ENCODE measurements at places on chromosomes 5 and 9.

DNA sequence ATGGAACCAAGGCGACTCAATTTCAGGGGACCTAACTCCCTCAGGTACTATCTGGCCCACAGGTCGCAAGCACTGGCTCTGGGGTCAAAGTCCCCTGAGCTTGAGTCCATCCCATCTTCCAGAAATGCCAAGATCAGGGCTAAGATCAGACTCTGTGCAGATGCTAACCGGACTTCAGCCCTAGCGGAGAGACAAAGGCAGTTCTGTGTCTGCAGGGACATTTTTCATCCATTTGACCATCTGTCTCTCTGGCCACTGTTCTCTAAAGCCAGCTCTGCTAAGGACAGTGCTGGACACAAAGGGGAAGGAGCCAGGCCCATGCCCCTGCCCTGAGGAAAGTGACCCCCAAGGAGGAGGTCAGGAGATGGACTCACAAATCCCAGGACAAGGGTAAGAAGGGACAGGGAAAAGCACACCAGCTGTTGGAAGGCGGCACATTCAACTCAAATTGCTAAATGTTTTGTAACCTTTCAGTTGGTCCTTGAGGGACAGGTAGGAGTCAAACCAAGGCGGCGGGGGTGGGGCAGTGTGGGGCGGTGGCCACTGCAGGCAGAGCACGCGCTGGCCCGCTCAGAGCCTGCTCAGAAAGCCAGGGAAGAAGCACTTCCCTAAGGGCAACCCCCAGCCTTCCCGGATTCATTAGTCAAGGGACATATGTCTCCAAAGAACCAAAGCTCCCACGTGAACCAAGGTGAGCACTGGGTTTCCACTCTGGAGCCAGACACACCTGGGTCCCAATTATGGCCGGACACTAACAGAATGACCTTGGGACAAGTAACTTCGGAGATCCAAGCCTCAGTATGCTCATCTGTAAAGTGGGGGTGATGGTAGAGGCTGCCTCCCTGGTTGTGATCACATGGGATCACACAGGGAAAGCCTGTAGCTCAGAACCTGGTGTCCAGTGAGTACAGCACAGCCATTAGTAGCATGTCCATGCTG, 42.8 kb downstream of the STK10 start:
- no peaks in the 10 kb centered on the region for H3K27me3 ChIP-seq
- no peak overlapping the region for H3K4me3 ChIP-seq
- no peak for DNase-seq
- peaks cover 4% of the 10 kb centered on the region for H3K4me1 ChIP-seq
- no peak overlapping the region for H3K27ac ChIP-seq
- H3K36me3 ChIP-seq = no peaks in the 10 kb centered on the region

DNA sequence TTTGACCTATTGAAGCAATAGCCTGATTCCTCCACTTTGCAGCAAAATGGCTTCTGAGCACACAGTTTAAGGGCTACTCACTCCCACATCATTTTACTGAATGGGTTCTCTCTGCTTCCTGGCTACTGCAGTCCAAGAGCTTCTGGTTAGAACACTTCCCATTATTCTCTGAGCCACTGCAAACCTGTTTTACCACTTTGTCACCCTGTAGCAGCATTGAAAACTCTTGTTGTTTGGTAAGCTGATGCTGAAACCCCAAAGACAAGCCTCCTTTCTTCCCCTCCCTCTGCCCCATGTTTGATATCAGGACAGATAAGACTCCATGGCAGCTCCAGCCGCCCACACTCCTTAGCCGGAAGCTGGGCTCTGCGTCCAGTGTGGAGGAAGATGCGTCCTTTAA, 84.4 kb upstream of the RARS1 start:
- no peak for DNase-seq
- H3K4me1 ChIP-seq = peaks cover 13% of the 10 kb centered on the region
- H3K27ac ChIP-seq = no peak overlapping the region
- H3K36me3 ChIP-seq = peaks cover 8% of the 10 kb centered on the region
- no peak overlapping the region for H3K4me3 ChIP-seq
- no peaks in the 10 kb centered on the region for H3K27me3 ChIP-seq

GRCh38 chr5:97181856-97182545, 1.0 kb downstream of the RIOK2 start:
- no peak overlapping the region for H3K27ac ChIP-seq
- peaks cover 33% of the 10 kb centered on the region for H3K36me3 ChIP-seq
- H3K4me1 ChIP-seq = no peaks in the 10 kb centered on the region
- DNase-seq = no peak
- no peaks in the 10 kb centered on the region for H3K27me3 ChIP-seq
- H3K4me3 ChIP-seq = peak overlapping the region; percentile 67

DNA sequence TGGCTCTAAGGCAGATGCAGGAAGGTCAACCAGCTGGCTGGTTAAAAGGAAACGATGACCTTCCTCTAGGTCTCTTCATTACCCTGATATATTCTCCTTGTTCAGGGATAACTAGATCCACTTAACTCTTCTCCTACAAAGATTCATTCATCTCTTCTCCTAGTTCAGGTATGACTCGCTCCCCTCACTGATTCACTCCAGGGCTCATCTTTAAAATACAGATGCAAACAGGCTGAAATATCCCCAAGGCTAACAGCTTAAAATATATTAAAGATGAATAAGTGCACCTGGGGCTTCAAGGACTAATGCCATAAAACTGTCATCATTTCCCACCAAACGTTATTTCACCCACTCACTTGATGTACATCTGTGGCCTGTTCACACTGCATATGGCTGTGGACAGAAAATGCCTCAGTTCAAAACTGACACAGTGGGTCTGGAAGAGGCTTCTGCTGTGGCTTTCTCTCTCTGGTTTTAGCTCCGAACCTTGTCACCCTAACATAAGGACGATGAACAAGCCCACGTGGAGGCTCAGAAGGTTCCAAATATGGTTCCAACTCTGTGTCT, 366.9 kb downstream of the DEPDC1B start:
- no peaks in the 10 kb centered on the region for H3K4me1 ChIP-seq
- H3K27ac ChIP-seq = no peak overlapping the region
- no peaks in the 10 kb centered on the region for H3K27me3 ChIP-seq
- no peak overlapping the region for H3K4me3 ChIP-seq
- no peaks in the 10 kb centered on the region for H3K36me3 ChIP-seq

- H3K4me3 ChIP-seq = no peak overlapping the region
- no peak overlapping the region for H3K27ac ChIP-seq
- no peaks in the 10 kb centered on the region for H3K4me1 ChIP-seq
- peaks cover 29% of the 10 kb centered on the region for H3K36me3 ChIP-seq
- no peak for DNase-seq
Measured at GRCh38 chr5:150022158-150022531, 21.6 kb downstream of the HMGXB3 start.

- DNase-seq = no peak
- H3K36me3 ChIP-seq = no peaks in the 10 kb centered on the region
- H3K27ac ChIP-seq = no peak overlapping the region
- no peaks in the 10 kb centered on the region for H3K27me3 ChIP-seq
- H3K4me3 ChIP-seq = no peak overlapping the region
Measured at GRCh38 chr5:157116483-157116954, 7.7 kb upstream of the HAVCR2 start.
